Right ventricle myocardium superior (tissue), 1 donor: ENCODE measurements at places on chromosomes 1 and 21.
A peak's percentile ranks its signal among the peaks of the same experiment; 100 is the strongest.

- DNase-seq, result peak; percentile 91
Observed at GRCh38 chr1:1778663-1779319, 521 bp upstream of the NADK start.

- DNase-seq, result no peak
Observed at GRCh38 chr21:15794277-15794912, 64.6 kb downstream of the USP25 start.

DNA sequence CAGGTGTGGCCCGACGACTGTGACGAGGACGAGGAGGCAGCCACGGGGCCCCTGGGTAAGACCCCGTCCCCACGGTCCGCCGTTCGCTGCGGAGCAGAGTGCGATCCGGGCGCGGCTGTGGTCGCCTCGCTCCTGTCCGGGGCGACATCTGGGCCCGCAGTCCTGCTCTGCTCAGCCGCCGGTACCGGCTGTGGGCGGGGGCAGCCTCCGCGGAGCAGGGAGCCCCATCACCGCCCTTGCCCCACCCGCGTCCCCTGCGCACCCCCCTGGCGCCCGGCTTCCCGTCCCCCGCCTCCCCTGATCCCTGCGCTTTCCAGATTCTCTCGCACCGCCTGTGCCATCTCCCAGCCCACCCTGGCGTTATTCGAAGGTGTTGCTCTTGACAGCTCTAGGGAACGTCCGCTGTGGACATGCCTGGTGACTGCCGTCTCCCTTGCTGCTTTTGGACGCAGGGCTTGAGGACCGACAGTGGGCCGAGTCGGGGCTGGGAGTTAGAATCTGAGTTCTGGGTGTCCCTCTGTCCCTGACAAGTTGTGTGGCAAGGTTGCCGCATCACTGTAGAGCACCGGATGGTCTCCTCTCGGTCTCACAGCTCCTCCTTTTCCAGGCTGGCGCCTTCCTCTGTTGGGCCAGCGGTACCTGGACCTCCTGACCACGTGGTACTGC lies 596 bp downstream of the TOR3A start:
- DNase-seq, result peak; percentile 52

- DNase-seq, result no peak
Observed at GRCh38 chr1:16093611-16094010, 20.2 kb upstream of the FAM131C start.

DNA sequence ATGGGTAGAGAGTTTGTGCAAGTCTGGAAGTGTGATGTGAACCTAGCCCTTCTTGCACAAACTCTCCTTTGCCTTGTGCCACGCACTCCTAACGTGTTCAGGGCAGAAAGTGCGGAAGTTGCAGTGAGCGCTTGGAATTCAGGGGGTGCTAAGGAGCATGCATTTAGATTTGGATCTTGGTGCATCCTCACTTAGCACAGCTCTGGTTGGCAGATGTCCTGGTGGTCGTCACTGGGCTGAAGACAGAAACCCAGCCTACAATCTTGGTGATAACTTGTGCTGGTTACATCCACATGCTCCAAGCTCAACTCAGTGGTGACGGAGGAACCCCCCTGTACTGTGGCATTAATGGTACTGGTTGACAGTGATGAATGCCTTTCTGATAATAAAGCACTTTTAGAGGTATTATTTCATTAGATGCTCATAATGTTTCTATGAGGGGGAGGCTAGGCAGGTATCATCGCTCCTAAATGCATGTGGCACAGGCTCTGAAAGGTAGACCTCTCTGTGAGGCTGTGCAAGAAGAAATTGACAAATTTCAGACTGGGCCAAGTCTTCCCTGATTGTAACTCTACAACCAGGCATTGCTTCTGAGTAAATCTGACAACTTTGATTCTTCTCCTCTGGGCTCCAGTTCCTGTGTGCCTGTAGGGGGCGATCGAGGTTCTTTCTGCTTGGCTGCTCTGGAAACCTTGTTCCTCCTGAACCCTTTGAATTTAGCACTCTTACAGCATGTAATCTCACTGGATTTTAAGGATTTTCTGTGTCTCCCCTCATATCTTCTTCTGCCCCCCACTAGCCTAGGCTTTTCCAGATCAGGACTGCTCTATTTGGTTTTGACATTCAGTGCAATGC lies 40.6 kb downstream of the MAPKAPK2 start:
- no peak for DNase-seq

DNA sequence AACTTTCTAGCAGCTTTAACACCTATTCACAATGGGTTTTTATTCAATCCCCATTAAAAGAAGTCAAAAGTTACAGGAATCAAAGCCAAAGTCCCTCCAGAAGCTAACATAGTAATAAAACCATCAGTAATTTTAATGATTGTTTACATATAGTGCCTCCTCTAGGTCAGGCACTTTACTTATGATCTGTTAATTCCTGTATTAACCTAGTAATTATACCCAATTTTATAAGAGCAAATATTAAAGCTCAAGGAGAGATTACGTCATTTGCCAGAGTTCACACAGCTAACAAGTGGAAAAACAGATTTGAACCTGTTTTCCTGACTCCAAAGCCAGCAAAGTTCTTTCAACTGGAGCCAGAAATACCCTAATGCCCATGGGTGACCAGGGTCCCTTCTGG lies 112.9 kb upstream of the F3 start:
- no peak for DNase-seq

- peak; percentile 71 for DNase-seq
Observed at GRCh38 chr1:165369255-165369848, 12.8 kb upstream of the LMX1A start.

DNA sequence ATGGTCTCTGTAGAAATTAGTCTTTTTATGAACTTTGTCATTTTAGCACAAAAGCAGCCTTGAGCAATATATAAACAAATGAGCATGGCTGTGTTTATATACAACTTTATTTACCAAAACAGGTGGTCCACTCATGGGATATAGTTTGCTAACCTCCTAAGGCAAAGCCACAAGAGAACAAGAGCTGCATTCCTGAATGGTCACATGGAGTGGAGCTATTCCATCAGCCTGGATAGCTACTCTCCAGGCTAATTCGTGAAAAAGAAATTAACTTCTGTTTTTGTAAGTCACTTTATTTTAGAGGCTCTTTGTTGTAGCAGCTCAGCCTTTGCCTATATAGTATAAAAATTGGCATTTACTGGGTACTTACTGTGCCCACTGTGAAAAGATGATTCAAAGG lies 163.3 kb upstream of the FAM78B start:
- no peak for DNase-seq

DNA sequence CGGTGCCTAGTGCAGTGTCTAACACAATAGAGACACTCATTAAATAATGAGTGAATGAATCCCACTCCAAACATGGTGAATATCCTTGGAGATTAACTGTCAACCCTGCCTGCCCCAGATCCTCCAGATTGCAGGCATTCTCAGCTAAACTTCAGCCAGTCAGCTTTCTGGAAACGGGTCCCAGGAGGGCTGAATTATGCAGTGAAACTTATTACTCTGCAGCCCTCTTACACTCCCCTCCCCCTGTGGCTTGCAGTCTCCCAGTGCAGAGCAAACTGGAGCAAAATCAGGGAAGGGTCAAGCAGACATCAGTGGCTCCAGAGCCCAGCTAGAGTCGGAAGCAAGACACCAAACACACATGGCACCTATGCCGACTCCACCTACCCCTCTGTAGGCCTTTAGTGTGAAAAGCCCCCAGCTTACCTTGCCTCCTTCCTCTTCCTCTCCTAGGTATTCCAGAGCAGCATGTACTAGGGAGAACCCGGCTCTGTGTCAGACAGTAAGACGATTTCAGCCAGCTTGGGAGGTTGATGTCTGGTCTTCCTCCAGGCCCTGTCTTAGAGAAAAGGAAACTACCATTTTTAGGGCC lies 6.5 kb upstream of the RGS16 start:
- no peak for DNase-seq

- no peak for DNase-seq
Observed at GRCh38 chr1:240586006-240586405, 25.9 kb downstream of the GREM2 start.

DNA sequence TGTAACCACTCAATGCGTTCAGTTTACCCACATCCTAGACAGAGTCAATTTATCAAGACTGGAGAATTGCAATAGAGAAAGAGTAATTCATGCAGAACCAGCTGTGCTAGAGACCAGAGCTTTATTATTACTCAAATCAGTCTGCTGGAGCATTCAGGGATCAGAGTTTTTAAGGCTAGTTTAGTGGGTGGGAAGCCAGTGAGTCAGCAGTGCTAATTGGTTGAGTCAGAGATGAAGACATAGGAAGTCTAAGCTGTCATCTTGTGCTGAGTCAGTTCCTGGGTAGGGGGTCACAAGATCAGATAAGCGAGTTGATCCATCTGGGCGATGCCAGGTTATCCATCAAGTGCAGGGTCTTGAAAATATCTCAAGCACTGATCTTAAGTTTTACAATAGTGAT lies 499.6 kb downstream of the MRPL39 start:
- no peak for DNase-seq

- DNase-seq, result no peak
Observed at GRCh38 chr1:3816331-3817137, 20.2 kb upstream of the LRRC47 start.

- peak; percentile 8 for DNase-seq
Observed at GRCh38 chr1:180243517-180244221, 13.6 kb downstream of the LHX4 start.

GRCh38 chr1:53256511-53257453 lies 18.5 kb upstream of the MAGOH start:
- no peak for DNase-seq

- no peak for DNase-seq
Observed at GRCh38 chr1:214318956-214319736, 38.2 kb downstream of the SMYD2 start.

GRCh38 chr1:9629445-9630201 lies 21.9 kb upstream of the PIK3CD start:
- DNase-seq, result peak; percentile 81

DNA sequence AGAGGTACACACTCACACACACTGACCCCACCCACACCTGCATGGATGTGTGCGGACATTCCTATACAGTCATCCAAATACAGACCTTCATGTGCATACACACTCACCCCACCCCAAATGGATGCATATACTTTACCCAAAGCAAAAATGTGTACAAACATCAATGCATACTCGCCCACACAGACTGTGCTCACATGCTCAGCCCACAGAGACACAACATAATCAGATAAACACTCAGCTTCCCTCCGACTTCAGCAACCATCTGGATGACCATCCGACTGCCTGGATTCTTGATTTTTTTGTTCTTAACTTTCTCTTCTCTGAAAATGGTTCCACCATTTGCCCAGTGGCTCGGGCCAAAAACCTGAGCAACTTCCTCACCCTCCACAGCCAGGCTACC lies 24.4 kb upstream of the GJB5 start:
- no peak for DNase-seq

DNA sequence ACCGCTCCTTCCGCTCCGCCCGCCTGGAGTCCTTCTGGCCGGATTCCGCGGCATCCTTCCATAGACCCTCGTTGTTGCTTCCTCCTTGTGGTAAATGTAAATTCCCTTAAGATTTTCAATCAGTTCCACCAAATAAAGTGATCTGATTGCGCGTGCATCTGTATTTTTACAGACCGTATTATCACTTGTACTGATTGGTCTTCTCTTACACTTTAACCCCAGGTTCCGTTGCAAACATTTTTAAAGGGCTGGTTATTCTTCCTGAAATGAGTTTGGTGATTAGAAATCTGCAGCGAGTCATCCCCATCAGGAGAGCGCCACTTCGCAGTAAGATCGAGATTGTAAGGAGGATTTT lies 483 bp downstream of the YBEY start:
- DNase-seq, result no peak

DNA sequence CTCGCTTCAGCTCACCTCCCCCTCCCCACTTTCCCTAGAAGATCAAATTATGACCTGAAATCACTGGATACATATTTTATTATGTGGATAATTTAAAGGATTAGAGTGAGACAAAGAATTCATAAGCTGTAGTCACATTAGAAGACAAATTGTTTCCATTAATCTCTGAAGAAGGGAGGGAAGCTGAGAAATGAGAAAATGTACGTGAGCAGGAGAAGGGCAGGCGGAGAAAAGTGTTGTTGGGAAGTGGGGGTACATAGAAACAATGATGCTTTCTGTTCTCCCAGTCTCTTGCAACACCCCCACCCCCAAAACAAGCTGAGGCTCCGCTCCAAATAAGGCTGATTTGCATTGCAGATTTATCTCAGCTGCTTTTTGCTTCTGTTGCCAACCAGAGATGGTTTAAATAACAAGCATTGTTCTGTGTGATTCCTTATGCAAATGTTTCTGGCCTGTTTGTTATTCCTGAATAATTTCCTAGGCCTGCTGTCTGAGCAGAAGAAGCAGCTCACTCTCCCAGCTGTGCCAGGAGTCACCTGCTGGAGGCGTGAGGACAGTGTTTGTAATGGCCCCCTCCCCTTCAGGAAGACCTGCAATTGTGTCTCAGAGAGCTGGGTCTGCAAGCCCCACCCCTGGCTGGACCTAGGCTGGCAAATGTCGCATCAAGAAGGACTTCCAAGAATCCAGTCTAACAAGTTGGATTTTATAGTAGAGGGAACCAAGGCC lies 121.8 kb upstream of the TNR start:
- no peak for DNase-seq

DNA sequence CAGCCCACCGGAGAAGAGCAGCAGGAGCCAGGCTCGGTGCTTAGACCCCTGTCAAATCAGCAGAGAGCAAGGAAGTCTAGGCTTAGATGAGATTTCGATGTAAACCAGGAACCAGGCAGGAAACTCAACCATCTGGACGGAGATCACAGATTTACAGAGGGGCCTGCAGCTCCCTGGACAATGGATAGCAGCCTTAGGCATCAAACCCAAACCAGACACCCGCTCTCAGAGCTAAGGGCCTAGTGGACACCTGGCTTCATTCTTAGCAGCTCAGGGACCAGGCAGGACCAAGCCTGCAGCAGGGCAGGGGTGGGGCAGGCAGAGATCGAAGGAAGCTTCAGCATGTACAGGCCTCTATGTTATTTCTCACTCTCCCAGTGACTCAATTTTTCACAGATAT lies 127.8 kb upstream of the FMN2 start:
- no peak for DNase-seq

DNA sequence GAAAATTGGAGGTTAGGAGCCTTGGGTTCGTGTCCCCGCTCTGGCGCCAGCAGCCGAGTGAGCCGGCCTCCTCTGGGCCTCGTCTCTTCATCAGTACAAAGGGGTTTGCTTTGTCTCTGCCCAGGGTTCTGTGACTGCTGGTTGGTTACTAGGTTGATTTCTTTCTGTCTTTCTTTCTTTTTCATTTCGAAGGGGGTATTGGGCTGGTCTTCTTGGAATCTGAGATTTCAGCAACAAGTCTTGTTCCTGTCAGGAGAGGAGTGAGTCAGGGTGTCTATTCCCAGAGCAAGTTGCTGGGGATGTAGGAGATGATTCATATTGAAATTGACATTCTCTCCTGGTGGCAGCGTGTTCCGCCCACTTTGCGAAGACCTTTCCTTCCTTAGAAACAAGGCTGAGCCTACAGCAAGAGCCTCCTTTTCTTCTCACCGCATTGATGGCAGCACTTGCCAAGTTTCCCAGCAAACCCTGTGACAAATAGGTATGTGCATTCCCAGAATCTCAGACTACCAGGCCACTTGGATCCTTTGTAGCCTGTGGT lies 79.2 kb downstream of the MAN1C1 start:
- no peak for DNase-seq

DNA sequence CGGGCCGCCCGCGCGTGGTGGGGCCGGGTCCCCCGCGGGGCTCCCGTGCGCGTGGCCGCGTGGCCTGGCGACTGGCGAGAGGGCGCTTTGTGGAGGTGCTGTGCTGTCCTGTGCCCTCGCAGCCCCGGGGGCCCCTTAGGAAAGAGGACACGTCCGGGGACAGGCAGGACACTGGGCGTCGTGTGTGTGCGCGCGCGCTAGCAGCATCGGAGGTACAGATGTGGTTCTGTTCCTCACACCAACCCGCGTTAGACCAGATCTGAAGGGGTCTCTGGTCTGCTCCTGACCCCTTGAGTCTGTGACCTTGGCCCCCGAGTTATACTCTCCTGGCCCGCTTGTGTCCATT lies 489 bp downstream of the ACTN2 start:
- DNase-seq, result peak; percentile 50

GRCh38 chr1:229869240-229869639 lies 197.8 kb upstream of the GALNT2 start:
- no peak for DNase-seq
